ENCODE measurements at places on chromosomes 3 and 15.
A peak's percentile ranks its signal among the peaks of the same experiment; 100 is the strongest.

GRCh38 chr3:2713923-2714322 is 396.3 kb downstream of the IL5RA start:
- DNase-seq, result no peak

- DNase-seq, result no peak
These were observed 59.9 kb downstream of the ARHGEF26 start for GRCh38 chr3:154180836-154181691.

GRCh38 chr3:132654190-132654589 is 5.4 kb downstream of the ACAD11 start:
- DNase-seq, result no peak

GRCh38 chr3:159872374-159873109 is 116.1 kb upstream of the IL12A start:
- no peak for DNase-seq

- no peak for DNase-seq
These were observed 82.7 kb downstream of the FOXB1 start for GRCh38 chr15:60086681-60087429.

- no peak for DNase-seq
These were observed 580.4 kb downstream of the CADM2 start for GRCh38 chr3:85539232-85539631.

GRCh38 chr3:170862618-170863374 is 7.2 kb downstream of the RPL22L1 start:
- no peak for DNase-seq

DNA sequence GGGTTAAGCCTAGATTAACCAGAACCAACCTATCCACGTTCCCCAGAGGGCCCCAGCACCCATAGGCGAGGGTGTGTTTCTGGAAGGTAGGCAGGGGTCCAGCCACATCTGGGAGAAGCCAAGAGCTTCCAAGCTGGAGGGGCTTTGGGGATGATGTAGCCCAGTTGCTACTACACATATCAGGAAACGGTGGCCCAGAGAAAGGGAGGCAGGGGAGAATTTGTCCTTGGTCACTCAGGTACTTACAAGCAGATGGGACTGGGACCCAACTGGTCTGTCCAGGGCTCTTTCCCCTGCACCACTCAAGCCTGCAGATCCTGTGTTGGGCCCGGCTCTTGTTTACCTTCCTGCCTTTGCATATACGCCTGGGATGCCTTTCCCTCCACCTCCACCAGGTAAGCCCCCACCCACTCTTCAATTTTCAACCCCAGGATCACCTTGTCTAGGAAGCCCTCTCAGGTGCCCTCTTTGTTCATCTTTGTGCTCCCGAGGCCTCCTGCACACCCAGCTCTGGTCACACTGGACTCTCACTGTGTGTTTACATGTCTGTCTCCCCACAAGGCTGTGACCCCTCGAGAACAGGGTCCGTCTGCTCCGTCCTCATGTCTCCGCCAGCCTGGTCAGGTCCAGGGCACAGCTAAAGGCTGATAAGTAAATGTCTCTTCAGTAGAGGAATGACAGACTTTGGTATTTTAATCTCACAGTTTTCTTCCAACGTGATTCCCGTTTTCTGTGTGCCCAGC is 204.4 kb upstream of the LINGO1 start:
- no peak for DNase-seq

DNA sequence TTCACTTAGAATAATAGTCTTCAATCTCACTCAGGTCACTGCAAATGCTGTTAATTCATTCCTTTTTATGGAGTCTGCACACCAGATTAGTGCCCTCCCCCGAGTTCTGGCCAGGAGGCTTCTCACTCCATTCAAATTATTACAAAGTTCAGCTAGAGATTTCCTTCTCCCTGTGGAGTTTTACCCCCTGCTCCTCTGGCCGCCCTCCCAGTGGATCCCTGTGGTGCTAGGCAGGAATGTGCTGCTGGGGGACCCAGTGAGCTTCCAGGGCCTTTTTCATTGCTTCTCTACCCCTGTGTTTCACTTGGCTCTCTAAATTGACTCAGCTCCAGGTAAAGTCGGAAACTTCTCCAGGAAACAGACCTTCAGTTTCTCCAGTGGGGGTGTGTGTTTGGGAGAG is 42.7 kb upstream of the CD200R1L start:
- no peak for DNase-seq

- no peak for DNase-seq
These were observed 18.3 kb downstream of the MAGEL2 start for GRCh38 chr15:23629234-23629805.

DNA sequence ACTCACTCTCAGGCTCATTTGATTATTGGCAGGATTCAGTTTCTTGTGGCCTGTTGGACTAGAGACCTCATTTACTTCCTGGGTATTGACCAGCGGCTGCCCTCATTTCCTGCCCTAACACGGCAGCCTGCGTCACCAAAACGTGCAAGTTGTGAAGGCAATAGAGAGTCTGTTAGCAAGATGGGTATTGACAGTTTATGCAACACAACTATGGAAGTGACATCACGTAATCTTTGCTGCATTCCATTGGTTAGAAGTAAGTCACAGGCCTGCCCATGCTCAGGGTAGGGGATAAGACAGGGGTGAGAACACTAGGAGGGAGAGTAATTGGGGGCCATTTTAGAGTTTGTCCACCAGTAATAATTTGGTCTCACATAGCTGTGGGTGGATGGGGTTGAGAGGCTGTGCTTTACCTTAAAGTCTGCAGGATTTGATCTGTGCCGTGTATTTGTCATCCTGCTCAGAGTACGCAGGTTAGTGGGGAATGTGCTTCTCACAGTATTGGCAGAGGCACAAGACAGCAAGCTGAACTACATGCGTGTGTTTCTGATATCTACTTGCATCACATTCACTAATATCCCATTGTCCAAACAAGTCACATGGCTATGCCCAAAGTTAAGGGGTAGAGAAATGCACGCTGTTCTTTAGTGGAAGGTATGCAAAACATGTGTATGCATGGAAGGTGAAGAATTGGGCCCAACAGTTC is 83.3 kb downstream of the EDEM1 start:
- DNase-seq, result no peak

DNA sequence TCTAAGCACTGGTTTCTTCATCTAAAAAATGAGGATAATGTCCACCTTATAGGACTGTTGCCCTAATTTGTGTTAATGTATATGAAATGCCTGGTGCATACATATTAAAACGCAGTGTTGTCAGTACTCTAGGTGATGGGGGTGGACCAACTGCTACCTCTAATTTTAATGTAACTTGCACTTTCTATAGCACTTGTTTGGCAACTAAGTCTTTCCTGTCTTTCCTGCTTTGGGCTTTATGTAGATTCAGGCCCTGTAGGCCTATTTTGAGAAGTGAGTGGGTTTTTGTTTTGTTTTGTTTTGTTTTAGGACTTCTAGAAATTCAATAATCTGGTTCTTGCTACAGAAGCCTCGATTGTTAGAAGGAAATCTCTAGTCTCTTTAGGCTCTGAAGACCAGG is 21.2 kb downstream of the SLC7A14 start:
- no peak for DNase-seq

DNA sequence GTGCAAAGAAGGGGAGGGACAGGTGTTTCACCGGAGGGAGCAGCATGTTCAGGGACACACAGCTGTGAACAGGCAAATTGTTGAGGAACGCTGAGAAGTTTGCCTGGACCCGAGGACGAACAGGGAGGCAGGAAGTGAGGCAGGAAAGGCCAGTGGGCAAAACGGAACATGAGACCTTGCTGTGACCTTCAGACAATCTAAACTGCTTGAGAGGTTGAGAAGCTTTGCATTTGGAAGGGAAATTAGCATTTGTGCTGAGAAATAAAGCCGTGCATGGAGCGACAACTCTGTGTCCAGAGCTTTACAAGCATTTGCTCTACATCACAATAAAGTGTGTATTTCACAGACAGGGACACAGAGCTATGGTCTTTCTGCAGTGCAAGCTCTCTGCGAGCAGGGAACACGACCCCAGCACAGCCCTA is 47.9 kb downstream of the CDC25A start:
- DNase-seq, result no peak

GRCh38 chr3:53949541-53949940 is 57.9 kb upstream of the SELENOK start:
- no peak for DNase-seq

- no peak for DNase-seq
These were observed 151.7 kb downstream of the C3orf38 start for GRCh38 chr3:88301273-88301995.

- no peak for DNase-seq
These were observed 263.1 kb downstream of the CGGBP1 start for GRCh38 chr3:87795701-87796100.

- no peak for DNase-seq
These were observed 314.5 kb upstream of the COL8A1 start for GRCh38 chr3:99323940-99324339.

- no peak for DNase-seq
These were observed 123.0 kb downstream of the MEGF11 start for GRCh38 chr15:66130496-66131034.

- DNase-seq, result peak; percentile 64
These were observed at the start of gene FAN1 for GRCh38 chr15:30903497-30904187. FAN1 (plus strand) TSS chr15:30903915; CDS start chr15:30904664, 749 bp downstream.

- no peak for DNase-seq
These were observed 313.9 kb upstream of the SATB1 start for GRCh38 chr3:18739099-18739433.

GRCh38 chr3:148914936-148915690 is 50.0 kb downstream of the CPA3 start:
- DNase-seq, result no peak

DNA sequence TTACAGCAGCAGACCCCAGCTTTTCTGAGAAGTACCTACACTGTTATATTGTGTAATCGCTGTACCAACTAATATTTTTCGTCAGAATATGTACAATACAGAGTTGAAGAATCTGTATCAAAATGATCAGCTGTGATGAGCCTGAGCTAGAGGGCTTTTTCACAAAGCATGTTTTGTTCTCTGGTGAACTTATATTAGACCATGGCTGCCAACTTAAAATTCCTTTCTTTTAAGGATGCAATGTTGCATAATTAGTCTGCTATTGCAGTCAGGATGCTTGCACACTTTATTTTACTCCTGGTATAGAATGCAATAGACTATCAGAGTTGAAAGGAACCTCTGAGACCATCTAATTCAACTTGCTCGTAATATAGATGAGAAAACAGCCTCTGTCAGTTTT is 127.8 kb downstream of the RBMS3 start:
- no peak for DNase-seq

DNA sequence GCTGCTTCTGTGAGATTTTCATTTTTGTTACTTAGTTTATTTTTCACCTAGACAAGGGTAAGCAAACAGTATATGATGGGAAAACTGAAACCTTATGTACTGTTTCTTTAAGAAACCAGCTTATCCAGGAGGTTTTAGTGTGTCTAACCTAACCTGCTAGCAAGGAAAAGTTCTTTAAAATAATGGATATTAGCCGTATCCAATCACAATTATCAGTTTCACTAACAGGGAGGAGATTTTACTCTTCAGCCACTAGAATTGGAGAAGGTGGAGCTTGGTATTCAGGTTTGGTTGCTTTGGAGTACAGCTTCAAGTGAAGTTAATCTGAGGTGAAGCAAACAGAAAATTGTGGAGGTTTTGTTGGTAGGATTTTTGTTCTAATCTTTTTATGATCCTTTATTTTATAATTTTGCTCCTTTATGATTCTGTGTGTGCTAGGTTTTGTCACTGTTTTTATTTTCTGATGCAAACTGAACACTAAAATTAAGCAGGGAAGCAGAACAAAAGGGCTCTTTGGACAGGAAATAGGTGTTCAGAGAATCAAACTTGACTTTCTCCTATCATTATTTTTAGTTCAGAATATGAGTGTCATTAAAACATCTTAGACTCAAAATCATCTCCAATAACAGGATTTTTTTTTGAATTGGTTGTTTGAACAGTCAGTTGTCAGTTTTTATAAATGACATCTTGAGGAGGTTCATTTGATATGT is 13.0 kb downstream of the ZFAND6 start:
- peak; percentile 21 for DNase-seq

- DNase-seq, result no peak
These were observed 13.0 kb downstream of the MEF2A start for GRCh38 chr15:99578809-99579208.

DNA sequence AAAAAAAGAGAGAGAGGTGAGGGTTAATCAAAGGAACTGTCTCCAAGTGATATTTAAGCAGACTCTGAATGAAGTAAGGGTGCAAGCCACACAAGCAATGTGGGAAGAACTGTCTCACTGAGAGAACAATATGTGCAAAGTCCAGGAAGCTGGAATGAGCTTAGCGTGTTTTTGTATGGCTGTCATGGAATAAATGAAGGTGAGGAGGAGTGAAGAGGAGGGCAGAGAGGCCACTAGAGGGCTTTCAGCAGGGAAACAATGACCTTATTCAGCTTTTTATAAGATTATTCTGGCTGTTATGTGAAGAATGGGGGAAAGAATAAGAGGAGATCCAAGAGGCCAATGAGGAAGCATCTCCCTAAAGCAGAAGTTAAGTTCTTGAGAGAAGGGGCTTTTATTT is 86.9 kb upstream of the COL8A1 start:
- no peak for DNase-seq

DNA sequence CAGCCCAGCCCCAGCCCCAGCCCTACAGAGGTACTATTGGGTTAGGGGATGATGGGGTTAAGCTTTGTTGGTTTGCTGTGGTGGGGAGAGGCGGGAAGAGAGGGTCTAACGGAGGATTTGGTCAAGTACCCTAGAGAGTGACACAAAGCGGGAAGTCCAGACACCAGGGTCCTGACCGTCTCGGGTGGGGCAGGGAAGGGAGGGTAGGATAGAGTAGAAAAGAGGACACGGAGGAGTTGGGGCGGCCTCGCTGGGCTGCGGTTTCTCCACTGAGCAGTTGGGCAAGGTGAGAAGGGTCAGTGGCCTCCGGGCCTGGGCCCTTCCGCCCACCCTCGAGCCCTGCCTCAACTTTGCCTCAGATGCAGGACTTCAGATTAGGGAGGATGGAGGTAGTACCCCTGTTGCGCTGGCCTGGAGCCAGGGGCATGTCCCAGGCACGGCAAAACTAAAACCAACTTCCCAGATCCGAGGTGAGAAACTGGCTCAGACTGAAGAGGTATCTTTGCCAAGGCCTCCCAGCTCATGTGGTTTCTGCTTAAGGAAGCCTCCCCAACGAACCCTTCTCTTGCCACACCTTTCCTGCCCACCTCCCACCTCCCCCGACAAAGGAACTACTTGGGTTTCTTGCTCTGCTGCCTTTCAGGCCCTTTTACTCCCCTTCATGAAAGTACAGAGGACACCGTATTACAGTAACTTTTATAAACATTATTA is 551 bp downstream of the PML start:
- DNase-seq, result no peak

GRCh38 chr3:27556887-27557286 is 72.7 kb upstream of the SLC4A7 start:
- DNase-seq, result no peak

Measured in germinal center (tissue), 1 donor.